ENCODE measurements at places on chromosomes 13 and 19. TPM values are rescaled to one million over a fixed set of nuclear protein-coding genes. Genes with fewer than 3 reads are reported as not detected.

CCL25 gene
- polyA plus RNA-seq: not detected

GRCh38 chr19:54660964-54661363, 1.8 kb upstream of the LILRB4 start:
- DNase-seq: no peak

IL17D gene
- 2.3 TPM for polyA plus RNA-seq

MCF2L gene
- 33.2 TPM for polyA plus RNA-seq

- peak; percentile 96 for DNase-seq
Observed at GRCh38 chr19:1252821-1253513, 4.6 kb downstream of the MIDN start.

- no peak for DNase-seq
Observed at GRCh38 chr13:55815458-55816033, 1325.2 kb upstream of the PRR20A start.

- DNase-seq: peak; percentile 51
Observed at GRCh38 chr13:29384466-29384865, 211.0 kb downstream of the SLC7A1 start.

GRCh38 chr19:6911523-6911922, 24.1 kb downstream of the ADGRE1 start:
- DNase-seq: no peak

DNA sequence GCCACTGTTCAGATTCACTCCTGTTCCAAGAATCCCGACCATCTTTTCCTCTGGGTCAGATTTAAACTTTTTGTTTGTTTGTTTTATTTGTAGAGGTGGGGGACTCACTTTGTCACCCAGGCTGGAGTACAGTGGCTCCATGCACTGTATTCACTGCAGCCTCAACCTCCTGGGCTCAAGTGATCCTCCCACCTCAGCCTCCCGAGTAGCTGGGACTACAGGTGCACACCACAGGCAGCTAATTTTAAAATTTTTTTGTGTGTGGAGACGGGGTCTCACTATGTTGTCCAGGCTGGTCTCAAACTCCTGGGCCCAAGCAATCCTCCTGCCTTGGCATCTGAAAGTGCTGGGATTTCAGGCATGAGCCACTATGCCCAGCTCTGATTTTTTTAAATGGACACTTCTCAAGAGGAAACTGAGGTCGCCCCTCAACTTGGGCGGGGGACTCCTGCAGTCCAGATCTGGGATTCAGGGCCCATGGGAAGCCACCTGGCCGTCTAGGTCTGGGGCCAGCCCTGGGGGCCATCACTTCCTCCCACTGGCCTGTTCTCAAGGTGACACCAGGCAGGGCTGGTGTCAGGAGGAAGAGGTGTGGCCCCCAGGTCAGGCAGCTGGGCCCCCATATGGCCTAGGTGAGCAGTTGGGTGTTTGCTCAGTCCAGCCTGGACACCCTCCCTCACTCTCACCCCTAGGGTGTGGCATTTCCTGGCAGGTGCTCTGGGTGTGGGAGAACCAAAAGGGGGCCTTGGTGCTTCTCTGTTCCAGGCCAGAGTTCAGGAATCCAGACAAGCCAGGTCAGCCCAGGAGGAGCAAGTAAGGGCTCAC, 1.3 kb downstream of the B3GNT3 start:
- no peak for DNase-seq

DNA sequence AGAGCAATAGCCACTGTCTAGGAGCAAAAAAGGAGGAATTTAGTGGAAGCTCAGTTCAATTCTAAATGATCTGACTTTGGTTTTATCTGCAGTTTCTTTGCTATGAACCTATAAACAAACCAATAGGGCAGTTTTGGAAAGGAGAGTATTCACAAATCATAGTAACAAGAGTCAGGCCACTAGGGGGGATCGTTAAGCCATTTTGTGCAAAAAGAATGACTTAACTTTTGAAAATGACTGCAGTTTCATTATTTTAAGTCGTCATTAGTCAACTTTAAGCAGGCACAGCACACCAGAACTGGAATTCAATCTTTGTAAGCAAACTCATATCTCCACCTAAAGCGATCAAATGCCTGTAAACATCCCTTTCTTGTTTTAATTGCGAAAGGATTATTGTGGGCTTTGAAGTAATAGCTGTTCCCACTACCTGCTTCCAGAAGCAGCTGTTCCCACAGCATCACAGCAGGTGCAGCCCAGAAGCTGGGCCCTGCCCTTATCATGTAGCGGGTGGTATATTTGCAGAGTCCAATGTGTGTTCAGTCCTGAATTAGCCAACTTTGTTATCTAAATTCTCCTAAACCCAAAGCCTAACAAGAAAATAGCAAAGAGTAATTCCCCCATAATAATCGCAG, 51.5 kb downstream of the SOX21 start:
- DNase-seq: no peak

GRCh38 chr13:81957121-81957520, 1616.2 kb upstream of the SPRY2 start:
- no peak for DNase-seq

DNA sequence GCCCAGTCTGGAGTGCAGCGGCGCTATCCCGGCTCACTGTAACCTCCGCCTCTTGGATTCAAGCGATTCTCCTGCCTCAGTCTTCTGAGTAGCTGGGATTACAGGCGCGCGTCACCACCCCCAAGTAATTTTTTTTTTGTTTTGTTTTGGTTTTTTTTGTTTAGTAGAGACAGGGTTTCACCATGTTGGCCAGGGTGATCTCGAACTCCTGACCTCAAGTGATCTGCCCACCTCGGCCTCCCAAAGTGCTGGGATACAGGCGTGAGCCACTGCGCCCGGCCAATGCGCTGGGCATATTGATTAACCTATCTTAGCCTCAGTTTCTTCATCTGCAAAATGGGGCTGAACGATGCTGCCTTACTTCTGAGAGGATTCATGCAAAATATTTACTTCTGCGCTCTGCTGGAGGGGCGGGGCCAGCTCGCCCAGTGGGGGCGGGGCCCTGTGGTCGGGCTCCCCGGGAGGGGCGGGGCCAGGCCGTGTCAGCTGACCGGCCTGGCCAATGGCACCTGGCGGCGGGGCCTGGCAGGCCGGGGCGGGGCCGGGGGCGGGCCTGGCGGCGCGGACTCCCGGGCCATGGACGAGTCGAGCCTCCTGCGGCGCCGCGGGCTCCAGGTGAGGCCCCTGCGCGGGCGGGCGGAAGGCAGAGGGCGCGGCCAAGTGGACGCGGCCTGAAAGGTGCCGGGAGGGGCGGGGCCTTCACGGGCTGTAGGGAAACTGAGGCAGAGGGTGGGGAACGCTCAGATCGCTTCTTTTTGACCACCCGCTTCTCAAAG, at the start of gene MAST3:
MAST3 (plus strand) TSS at position 562 of the 776 bp plus-strand sequence; CDS start at position 577, 15 bp downstream.
- peak; percentile 95 for DNase-seq

DNA sequence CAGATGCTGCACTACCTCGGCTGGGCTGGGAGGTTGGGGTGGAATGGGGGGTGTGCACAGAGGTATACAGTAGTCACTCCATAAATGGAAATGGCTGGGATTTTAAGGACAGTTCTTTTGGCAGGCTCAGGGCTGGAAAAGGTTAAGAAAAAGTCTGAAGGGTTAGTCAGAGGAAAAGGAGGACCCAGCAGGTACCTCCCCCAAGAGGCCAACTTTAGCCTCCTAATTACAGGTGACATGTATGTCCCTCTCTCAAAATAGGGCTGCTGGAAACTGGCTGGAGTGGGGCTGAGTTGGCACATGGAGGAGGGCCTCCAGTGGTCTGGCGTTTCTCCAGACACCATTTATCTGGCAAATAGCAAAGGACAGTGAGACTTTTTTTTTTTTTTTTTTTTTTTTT, 994 bp downstream of the CCDC194 start:
- DNase-seq: peak; percentile 30

SELENOV gene
- polyA plus RNA-seq: not detected

GRCh38 chr19:42246922-42247639, 4.7 kb upstream of the GSK3A start:
- DNase-seq: no peak

DNA sequence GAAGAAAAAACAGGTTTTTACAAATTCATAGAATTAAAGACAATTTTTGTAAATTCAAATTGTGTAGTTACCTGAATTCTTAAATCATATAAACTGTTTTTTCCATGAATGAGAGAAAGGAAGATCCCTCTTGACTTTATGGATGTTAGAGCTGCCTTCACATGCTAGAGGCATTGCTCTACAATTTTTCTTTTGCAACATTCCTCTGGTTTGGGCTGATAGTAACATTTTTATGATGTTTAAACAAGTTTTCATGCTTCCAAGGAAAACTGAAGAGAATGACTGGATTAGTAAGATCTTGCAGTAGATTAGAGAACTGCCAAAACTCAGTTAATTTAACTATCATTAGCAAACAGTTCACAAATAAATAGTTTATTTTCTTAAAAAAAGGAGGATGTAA, 250.6 kb downstream of the GPC6 start:
- DNase-seq: no peak

DNA sequence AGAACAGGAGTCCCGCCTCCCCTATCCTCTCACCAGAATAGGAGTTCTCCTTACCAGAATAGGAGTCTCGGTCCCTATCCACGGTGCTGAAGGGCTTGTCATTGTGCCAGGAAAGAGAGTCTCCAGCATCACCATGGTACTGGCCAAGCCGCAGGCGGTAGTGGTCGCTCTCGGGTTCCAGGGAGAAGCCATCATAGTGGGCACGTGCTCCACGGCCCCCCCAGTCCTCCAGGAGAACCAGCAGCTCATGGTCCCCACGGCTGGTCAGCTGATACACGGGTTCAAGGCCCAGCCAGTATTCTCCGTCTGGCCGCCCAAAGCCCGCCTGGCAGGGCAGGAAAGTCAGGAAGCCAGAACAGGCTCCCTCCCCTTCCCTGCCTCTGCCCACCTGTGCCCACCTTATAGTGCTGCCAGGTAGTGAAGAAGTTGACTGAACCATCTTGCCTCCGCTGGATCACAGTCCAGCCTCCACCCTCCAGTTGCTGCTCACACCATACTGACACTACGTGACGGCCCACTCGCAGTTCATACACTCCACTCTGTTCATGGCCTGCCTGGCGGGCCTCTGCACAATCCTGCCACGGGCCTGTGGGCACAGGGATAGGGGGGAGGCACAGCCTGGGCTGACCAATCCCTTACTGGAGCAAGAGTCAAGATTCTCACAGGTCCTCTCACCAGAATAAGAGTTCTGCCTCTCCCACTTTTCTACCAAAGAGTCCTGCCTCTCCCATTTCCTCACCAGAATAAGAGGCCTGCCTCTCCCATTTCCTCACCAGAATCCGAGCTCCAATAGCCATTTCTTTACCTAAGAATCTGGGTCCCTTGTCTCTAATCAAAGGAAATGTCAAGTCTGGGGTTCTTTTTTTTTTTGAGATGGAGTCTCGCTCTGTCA, 7.4 kb downstream of the SHFL start:
- DNase-seq: no peak

Measured in right cardiac atrium (tissue), 5 donors.